ENCODE measurements at places on chromosomes 11 and 22.

DNA sequence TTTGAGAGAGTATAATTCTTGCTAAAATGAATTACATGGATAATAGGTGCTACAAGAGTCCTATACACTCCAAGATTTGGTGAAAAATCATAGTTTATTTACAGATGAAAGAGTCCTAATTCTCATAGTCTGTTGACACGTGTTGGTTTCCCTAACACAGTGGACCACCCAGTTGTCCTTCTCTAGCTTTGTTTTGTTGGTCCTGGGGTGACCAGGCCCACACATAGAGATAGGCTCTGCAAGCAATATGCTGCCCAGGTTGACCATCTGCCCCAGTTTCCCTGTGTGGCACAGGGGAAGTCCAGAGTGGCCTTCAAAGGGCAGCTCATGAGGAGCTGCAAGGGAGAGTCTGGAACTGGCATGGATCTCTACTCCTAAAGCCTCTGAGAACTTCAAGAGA lies 184.9 kb downstream of the MAML2 start:
- DNase-seq: no peak

DNA sequence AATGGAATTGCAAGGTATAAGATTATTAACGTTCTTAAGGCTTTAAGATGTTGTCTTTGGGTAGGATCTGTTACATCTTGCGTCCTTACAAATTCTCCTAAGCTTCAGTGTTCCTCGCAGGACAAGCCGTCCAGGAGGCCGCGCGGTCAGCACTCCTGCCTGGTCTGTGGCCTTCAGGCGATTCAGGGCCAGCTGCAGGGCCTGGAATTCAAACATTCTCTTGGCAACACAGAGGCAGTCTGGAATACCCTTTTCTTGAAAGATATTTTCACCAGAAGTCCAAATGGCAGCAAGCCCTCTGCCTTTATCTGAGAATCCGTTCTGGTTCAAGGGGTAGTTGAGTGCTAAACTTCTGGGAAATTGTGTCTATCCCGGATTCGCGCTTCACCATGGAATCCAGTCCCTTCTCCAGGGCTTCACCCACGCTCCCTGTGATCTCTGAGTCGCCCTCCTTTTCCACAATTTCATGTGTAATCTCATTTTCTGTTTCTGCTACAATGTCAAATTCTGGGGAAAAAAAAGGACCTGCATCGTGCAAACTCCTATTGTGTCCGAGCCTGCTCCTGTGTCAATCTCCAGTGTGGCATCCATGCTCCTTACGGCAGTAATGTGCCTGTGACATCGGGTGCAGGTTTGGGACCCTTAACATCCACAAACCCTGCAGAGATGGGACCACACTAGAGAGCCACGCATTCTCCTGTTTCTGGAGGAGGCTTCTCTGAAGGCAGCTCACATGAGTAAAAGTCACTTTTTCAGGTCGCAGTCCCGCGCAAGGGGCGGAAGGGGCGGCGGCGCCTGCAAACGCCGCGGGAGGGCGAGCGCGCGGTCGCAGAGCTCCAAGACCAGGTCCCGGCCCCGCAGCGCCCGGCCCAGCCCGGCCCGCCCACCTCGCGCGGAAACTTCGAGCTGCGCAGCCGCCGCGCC lies 25.4 kb upstream of the SORL1 start:
- DNase-seq: peak; percentile 46

GRCh38 chr11:17413414-17414316 lies 25.2 kb upstream of the KCNJ11 start:
- peak; percentile 91 for DNase-seq

DNA sequence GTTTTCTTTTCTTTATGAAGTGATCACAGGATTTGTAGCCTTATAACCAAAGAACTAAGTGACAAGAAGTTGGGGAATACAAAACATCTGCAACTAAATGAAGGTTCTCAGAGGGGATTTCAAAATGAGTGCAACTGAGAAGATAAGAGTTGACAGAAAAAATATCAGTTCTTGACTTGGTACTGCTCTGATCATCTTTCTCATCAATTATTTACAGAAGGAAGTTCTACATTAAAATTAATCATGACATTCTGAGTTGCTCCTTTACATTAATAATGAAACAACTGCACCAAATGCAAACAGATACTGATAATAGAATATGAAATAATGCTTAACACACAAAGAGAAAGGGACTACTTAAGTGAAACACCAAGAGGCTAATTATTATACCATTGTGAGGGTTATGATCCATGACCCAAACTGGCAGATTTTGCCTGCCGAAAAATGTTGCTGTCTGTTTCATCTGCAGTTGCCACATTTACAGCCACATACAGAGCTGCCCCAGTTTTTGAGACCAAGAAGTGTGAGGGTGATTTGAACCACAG lies 561.9 kb upstream of the ANO5 start:
- DNase-seq: no peak

DNA sequence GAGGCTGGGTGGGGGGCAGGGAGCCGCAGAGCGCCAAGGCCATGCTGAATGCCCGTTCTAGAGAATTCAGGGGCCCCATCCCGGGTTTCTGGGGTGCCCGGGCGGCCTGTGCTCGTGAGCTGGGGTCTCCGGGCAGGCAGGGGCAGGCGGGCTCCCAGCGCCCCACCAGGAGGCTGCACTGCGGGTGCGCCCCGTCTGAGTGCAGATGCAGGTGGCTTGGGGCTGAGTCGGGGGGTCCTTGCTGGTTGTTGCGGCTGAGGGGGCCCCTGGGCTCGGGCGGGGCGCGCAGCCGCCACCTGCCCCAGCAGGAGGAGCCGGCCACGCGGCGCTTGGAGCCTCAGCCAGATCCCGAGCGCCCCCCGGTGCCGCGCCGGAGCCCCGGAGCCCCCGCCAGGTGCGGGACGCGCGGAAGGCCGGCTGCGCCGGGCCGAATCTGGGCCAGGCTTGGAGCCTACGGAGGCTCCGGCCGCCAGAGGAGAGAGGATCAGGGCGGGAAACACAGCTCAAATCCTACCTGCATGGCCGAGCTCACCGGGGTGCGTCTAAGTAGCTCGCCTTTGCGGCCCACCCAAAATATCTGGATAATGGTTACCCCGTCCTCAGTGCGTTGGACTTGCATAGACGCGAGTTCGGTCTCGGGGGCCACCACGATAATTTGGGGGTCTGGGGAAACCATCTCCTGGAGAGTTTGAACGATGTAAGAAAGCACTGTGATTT lies 590 bp upstream of the IGF2 start:
- no peak for DNase-seq

DNA sequence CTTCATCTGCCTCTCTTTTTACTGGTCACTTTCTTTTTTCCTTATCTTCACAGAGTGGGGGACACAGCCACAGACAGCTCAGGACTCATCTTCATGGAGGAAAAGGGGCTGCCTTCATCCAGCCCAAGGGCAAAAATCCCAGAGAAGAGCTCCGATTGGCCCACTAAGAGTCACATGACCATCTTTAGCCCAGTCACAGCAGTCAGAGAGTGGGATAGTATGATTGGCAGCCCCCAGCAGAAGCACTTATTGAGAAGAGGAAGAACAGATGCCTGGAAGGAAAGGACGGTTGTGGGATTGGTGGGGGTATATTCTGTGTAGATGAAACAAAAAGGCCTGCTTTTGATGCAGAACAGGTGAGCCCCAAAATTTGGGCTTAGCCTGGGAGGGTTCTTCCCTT lies 77.8 kb downstream of the MN1 start:
- no peak for DNase-seq

DNA sequence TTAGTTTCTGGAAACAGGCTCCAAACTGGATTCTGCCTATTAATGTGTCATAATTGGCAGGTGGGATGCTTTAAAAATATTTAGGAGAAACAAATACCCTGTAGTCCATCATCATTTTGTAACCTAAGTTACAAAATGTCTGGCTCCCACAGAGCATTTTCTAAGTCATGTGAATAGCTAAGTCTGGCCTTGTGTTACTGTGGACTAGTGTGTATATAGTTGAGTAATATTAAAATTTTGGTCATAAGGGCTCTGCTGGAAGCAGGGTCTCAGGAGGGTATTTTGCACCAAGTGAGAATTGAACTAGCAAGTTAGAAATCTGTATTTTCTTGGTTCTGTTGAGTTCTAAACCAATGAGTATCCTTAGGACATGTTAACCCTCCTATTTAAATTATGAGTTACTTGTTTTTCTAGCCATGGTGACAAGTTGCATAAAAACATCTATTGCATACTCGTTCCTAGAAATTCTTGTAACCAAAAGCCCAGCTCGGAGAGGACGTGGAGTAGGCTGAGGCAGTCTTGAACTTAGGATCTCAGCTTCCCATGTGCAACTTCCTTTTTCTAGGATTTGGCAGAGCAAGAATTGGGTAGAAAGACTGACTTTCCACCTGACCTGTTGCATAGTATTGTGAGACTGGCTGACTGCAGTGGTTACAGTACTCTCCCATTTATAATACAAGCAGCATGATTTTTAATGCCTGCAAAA lies 5.4 kb downstream of the PTPMT1 start:
- DNase-seq: no peak

DNA sequence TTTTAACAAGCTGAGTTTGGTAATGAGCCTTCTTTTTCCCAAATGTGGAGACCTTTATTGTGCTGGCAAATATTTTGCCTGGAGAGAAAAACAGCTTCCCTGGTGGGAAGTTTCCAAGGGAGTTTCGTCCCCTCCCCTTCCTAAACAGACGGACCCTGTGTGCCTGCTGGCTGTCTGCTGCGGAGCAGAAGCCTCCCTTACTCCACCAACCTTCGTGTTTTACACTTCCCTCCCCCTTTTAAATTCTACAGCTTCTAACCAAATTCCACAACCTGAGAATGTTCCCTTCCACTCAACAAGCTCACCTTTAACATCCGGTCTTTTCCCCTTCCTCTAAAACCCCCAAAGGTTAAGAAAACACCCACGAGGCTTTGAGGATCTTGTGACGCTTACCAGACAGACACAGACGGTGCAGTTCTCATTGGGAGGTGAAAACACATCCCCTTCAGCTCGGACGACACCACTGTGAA lies 17.1 kb downstream of the VWCE start:
- no peak for DNase-seq

DNA sequence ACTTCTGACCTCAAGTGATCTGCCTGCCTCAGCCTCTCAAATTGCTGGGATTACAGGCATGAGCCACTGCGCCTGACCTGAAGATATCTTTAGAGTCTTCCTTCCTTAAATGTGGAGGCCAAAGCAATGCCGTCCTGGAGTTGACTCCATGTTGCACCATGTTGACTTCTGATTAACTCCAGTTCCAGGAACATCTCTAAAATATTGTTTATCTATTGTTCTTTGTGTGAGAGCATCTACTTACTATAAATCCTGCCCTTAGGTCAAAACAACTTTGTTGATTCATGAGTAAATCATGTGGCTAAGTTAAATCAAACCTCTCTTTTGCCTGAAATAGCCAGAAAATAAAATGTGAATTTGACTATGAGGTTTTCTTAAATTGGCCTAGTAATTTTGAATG lies 56.6 kb upstream of the CAPRIN1 start:
- DNase-seq: no peak

DNA sequence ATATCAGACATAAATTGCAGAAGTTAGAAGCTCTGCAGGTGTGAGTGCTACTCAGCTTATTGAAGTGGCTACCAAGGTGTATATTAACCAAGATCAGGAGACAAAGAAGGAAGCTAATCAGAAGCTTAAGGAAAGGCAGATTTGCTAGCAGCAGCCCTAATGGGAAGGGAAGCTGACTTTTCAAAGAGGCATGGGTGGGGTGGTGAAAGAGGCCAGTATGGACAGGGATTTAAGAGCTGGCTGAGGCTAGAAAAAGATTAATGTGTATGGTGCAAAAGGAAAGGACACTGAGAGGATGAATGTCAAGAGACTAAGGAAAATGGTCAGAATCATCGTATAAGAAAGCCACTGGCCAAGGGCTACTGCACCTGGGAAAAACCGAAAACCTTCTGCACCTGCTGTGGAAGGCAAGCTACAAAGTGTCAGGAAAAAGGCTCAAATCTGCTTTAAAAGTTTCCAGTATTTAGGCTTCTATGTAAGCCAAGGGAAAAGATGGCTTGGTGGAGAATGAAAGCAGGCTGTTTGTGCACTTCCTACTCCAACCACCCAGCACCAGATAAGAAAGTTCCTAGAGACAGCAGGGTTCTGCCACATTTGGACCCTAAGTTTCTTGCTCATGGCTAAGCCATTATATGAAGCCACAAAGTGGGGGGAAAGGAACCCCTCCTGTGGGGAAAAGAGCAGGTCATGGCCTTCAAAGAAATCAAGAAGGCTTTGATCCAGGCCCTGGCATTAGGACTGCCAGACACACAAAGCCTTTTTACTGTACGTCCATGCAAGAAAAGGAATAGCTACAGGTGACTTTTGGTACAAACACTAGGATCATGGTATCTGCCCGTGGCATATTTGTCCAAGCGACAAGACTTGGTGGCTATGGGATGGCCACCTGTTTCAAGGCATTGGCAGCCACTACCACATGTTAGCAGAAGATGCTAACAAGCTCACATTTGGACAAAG lies 40.9 kb upstream of the GLYAT start:
- no peak for DNase-seq

DNA sequence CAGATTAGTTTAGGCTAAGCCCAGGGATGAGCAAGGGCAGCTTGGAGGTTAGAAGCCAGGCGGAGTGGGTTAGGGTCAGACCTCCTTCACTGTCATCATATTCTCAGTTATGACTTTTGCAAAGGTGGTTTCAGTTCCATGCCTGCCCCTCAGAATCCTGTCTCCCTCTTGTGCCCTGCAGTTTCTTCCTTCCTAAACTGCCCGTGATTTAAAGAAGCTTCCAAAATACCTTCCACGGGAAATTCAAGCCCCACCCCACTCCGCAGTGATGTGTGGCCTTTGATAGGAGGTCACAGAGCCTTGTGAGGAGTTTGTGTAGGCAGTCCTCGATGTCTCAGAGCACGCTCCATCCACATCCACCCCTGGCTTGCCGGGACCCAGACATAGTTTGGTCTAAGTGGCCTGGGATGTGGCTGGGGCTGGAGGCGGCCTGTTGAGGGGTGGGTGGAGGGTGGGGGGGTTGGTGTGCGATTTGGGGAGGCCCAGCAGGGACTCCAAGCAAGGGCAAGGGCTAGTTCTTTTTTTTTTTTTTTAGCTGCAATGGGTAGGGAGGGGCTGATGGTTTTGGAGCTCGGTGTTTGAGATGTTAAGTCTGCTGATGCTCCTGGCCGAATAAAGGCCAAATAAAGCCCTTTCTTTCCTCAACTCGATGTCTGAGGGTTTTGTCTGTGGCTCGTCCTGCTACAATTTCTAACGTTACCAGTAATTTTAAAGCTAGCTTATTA lies 1.6 kb upstream of the IFITM1 start:
- no peak for DNase-seq
